ENCODE measurements at places on chromosomes 6 and 20.

DNA sequence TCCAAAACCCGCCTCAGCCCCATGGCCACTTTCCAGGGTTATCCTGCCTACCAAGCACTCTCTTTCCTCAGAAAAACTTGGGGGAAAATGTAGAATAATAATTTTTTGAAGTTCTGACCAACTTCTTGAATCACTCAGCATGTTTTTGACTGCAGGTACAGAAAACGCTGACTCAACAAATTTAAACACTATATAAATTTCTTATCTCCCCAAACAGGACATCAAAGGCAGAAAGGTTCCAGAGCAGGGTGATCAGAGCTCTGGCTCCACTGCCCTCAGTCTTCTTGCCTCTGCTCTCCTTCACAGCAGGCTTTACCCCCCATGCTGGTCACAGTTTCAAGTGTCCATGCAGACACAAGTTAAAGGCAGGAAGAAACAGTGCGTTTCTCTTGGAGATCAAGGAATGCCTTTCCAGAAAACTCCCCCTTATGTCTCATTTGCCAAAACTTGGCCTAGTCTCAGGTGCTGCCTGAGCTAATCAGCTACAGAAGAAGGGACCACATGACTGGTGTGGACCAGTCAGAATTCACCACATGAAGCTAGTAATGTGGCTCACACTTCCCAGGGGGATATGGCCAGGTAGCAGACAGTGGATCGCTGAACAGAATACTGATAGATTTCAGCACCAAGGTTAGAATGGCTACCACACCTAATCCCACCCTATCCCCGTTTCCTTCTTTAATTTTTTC is 24.4 kb upstream of the SLC17A3 start:
- DNase-seq, result no peak

DNA sequence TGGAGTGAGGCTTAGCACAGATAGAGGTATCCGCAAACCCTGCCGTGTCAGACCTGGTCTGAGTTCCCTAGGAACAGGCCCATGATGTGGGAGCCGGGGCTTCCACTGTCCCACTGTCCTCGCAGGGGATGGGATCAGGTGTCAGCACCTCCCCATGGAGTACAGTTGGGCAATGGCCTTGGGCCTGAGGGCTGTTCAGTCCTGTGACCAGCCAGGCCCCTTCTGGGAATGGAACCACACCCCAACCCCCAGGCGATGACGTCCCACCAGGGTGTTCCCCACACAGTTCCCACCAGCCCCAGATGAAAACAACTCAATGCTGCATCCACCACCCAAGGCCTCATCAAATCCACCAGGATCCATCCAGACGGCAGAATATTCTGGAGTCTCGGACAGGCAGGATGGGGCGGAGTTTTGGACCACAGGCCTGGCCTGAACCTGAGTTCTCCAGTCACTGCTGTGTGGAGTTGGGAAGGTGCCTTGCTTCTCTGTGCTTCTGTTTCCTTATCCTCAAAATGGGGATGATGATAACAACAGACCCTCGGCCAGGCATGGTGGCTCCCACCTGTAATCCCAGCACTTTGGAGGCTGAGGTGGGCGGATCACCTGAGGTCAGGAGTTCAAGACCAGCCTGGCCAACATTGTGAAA is 62.2 kb downstream of the UBE2V1 start:
- no peak for DNase-seq

- peak; percentile 53 for DNase-seq
These were observed 73.9 kb downstream of the F13A1 start for GRCh38 chr6:6246544-6246943.

- no peak for DNase-seq
These were observed 221.7 kb upstream of the HTR1E start for GRCh38 chr6:86715676-86716075.

DNA sequence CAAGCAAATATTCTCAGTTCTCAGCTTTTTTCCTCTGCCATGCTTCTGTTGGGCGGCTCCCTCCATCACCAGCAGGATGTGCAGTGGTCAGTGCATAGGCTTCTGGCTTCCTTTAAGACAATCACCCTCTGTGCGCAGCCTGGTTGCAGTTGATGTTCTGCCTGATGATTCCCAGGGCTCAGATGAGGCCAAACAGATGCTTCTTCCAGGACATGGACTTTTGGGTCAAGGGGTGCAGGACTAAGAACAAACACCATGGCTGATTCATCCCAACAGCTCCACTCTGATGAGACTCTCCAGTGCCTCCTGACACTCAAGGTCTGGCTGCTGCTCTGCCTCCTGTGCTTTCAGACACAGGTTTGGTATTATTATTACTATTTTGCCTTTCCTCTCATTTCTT is 554.8 kb upstream of the CDH4 start:
- no peak for DNase-seq

- no peak for DNase-seq
These were observed 152.7 kb downstream of the DLL1 start for GRCh38 chr6:170137911-170138910.

DNA sequence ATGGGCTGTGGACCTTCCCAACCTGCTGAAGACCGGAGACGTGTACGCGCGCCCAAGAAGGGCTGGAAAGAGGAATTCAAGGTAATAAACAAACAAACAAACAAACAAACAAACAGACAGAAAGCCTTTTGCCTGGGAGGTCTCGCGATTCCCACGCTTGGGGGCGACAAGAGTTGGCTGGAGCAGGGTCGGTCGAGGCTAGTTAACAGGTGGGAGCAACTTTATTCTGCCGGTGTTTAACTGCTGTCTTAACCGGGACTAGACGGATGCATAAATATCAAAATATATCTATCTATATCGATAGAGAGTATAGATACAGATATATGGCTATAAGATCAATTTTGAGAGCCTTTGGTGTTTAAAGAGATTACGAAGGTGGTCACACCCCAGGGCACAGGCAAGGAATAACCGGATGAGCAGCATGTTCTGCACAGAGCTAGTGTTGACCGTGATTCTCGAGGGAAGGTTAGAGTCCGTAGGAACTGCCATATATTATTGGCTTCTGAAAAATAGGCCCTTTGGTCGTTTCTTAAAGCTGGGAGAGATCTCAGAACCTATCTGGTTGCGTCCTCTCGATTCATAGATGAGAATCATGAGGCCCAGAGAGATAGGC is 514 bp downstream of the STMND1 start:
- no peak for DNase-seq

- DNase-seq, result no peak
These were observed 968 bp upstream of the CCN5 start for GRCh38 chr20:44714102-44714700.

DNA sequence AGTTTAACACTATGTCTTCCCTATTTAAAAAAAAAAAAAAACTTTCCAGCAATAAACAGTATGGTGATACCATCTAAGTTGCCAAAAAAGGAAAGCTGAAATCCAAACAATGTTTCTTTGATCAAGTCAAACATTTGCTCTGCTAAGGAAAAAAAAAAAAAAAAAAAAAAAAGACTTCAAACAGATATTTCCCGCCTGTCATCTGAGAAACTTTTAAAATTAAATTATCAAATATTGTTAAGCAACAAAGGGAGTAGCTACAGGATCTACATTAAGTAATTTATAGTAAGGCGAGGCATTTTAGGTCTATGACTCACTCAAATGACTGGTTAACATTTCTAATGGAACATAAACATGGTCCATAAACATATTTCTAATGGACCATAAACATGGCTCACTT is 121.2 kb downstream of the DST start:
- DNase-seq, result no peak

GRCh38 chr20:4226330-4227084 is 211.1 kb upstream of the RNF24 start:
- no peak for DNase-seq

DNA sequence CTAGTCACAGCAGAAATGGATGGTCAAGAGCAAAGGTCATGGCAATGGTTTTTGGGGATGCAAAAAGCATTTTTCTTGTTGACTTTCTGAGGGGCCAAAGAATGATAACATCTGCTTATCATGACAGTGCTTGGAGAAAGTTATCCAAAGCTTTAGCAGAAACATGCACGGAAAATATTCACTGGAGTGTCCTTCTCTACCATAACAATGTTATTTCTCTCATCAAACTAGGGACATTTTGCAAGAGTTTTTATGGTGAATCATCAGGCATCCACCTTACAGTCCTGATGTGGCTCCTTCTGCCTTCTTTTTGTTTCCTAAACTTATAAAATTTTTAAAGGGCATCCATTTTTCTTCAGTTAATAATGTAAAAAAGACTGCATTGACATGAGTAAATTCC is 302.3 kb downstream of the HIVEP2 start:
- no peak for DNase-seq

- DNase-seq, result no peak
These were observed 41.2 kb downstream of the DUSP22 start for GRCh38 chr6:333379-334002.

- DNase-seq, result no peak
These were observed 25.3 kb downstream of the RAB44 start for GRCh38 chr6:36722879-36723278.

DNA sequence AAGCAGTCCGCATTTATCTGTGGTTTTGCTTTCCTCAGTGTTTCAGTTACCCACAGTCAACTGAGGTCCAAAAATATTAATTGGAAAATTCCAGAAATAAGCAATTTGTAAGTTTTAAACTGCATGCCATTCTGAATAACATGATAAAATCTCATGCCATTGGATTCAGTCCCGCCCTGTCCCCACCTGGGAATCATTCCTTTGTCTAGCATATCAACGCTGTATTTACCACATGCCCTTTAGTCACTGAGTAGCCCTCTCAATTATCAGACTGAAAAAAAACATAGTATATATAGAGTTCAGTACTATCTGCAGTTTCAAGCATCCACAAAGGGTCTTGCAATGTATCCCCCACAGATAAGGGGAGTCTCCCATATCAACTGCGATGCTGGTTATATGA is 17.1 kb downstream of the RANBP9 start:
- DNase-seq, result no peak

DNA sequence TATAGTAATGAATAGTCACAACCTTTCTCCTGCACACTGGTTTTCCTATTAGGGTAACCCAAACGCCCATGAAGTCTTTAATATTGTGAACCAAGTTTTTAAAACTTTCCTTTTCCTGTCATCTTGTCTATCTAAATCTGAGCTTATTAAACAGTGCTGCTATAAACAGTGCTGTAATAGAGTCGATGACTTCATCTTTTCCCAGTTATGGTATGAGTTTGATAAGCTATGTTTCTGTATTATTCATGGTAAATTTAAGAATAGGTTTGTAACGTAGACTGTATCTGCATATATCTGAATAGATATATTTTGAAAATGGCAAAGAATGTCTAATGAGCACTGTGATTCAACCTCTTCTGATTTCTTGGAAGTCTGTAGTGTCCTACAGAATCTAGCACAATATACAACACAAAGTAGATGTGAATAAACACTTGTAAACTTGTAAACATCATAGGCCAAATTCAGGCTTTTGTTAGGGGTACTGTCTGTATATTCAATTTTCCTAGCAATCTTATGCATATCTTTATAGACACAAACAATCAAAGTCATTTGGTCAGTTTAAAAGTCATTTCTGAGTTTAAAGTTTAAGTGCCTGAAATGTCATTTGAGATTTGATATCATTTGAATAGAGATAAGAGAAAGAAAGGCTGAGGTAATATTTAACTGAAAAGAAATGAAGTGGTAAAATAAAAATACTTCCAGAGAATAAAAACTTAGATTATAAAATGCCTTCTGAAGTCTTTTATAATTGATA is 155.5 kb downstream of the PTPRK start:
- no peak for DNase-seq

GRCh38 chr6:14440940-14441781 is 323.6 kb downstream of the CD83 start:
- no peak for DNase-seq

GRCh38 chr20:21229163-21229562 is 74.0 kb upstream of the XRN2 start:
- DNase-seq, result no peak

- no peak for DNase-seq
These were observed 18.2 kb upstream of the CEP85L start for GRCh38 chr6:118669561-118669960.

- no peak for DNase-seq
These were observed 84.4 kb downstream of the HS3ST5 start for GRCh38 chr6:114258376-114258775.

DNA sequence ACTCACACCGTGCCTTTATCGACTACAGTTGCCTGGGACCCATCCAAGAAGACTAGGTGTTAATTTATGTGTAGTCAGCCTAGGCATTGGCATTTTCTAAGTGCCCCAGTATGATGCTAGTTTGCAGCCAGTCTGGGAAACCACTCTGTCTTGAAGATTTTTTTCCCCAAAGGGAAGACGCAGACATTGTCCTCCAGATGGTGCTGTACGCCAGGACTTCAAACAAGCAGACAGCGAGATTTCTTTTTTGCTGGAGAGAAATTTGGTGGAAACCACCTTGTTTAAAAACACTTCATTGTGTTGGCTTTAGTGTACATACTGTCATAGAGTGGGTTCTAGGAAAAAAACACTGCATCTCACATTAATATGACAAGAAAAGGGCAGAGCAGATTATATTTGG is 30.0 kb downstream of the ALDH5A1 start:
- no peak for DNase-seq

DNA sequence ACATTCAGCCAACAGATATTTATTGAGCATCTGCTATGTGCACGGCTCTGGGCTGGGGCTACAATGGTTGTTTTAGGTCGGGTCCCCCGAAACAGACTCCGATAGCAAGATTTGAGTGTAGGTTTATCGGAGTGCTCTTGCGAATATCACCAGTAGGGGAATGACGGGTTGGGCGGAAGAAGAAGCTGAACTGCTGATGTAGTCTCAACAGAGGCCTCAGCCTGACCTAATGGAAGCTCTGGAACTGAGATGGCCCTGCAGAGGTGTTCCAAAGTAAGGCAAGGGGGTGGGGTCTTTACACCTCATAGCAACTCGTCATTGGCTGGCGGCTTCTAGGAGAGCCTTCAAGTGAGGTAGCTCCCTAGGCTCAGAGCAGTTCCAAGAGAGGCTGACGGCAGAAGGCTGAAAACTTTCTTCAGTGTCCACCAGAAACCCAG is 1.1 kb downstream of the L3MBTL1 start:
- DNase-seq, result no peak

GRCh38 chr6:34011264-34011663 is 134.6 kb downstream of the GRM4 start:
- no peak for DNase-seq

GRCh38 chr6:141510803-141511202 is 621.9 kb upstream of the GJE1 start:
- DNase-seq, result no peak

- no peak for DNase-seq
These were observed 581.0 kb upstream of the MAP3K7 start for GRCh38 chr6:91167846-91168245.

DNA sequence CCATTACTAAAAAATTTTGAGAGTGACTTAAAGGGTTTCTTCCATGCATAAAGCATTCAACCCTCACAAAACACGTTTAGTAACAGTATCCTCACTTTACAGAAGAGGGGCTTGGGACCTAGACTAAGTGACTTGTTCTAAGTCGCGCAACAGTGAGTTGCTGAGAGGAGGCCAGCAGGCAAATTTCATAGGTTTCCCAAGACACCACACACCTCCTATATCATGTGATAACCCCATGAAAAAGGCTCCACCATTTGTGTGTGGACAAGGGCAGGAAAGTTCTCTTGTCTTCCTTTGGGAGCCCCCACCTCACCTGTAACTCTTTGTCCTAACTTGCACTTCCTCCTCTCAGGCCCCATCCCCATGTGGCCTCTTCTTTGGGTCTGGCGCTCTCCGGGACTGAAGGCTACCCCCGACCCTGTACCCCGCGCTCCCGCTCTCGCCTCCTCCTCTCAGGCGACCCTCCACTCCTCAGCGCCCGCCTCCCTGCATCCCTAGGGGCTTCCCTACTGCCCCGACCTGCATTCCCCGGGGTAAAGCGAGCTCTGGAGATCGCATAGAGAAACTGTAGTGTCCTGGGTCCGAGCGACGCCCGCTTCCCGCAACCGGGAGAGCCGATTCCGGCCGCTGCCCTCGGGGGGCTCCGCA is 392 bp downstream of the PSMB8 start:
- no peak for DNase-seq

GRCh38 chr6:61949161-61949560 is 336.9 kb downstream of the KHDRBS2 start:
- no peak for DNase-seq
